ENCODE measurements at places on chromosomes 3 and 15.

DNA sequence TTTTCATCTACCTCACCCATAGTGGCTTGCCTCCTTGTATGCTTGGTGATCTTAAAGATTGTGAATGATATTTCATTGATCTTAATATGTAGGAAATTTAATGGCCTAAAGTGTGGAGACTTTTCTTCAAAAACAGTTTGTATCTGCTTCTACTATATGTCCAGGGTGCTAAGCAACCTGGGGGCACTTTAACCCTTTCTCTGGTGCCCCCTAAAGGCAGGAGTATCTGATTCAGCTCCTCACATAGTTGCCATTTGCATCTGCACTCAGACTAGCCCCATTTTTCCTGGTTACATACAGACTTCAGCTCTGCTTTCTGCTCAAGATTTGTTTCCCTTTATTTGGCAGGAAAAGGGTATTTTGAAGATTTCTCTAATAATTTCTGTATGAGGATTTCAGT is 5.2 kb upstream of the PFN2 start:
- DNase-seq = no peak

GRCh38 chr15:83762367-83762766 is 108.4 kb downstream of the ADAMTSL3 start:
- DNase-seq = no peak

DNA sequence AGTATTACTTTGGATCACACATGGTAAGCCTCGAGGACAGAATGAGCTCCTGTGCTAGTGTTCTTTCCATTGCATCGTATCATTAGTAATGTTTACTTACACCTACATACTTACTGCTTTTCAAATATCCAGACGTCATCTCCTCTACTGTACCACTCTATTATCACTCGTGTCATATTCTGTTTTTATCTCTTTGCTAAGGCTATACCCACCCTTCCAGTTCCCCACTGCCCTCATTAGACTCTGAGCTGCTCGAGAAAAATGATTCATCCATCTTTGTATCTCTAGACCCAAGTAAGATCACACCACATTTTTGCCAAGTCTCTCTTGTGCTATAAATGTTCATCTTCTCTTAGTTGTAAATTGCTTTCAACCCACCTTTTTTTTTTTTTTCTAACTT is 245.7 kb downstream of the TIGIT start:
- no peak for DNase-seq

DNA sequence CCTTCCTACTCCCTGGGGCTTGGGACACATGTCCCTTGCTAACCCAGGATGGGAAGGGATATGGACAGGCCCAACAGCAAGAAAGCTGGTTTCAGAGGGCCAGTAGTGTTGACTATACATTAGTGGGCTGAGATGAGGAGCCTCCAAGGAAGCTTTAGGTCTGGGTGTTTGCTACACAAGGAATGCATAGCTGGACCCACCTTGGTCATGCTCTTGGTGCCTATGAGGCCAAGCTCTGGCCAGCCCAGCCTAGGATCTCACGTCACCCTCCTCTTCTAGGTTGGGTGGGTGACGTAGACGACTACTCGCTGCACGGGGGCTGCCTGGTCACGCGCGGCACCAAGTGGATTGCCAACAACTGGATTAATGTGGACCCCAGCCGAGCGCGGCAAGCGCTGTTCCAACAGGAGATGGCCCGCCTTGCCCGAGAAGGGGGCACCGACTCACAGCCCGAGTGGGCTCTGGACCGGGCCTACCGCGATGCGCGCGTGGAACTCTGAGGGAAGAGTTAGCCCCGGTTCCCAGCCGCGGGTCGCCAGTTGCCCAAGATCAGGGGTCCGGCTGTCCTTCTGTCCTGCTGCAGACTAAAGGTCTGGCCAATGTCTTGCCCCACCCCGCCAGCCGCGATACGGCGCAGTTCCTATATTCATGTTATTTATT is 653 bp upstream of the WDR6 start:
- peak; percentile 77 for DNase-seq

DNA sequence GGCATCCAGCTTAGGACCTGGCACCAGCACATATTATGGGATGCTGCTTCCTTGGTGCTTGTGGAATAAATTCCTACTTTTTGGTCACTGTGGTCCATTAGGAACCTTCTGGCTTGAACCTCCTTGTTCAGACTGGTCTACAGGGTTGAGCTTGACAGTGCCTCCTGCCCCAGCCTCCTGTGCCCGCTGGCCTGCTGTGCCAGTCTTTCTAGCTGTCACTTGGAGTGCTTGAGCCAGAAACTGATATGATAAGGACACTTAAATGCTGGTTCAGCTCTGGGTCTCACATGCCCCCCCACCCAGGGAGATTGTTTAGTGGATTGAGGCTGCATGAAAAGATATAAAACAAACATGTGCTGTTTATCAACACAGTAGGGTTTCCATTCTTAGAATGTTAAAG is 147.8 kb downstream of the SLCO3A1 start:
- no peak for DNase-seq

DNA sequence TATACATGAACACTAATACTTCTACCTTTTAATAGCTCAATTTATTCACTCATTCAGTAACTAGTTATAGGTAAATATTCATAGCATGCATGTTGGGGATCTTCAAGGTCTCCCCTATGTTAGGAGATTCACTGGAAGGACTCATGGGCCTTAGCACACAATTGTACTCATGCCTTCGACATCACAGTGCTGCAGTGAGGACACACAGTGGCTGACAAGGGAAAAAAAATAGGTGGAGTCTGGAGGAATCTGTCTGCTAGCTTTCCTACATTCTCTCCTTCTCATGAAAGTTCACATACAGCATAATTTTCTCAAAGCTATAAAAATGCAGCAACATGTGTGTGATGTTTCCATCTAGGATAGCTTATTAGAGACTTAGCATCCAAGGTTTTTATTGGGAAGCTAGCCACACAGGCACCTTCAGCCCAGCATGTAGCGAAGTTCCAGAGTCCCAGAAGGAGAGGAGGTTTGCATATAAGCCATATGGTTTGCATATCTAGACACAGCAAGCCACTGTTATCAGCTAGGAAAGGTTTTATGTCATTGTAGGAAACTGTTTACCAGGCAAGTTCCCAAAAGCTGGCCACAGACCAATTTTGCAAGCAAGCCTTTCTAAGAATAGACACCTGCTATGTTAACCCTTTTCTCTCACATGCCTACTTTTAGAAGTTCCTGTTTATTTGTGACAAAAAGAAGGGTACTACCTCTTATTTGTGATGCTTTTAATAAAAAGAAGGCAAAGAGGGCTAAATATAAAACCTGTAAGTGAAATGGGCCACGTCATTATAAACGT is 46.4 kb downstream of the MORC1 start:
- no peak for DNase-seq

- no peak for DNase-seq
These were observed 99.8 kb downstream of the SEMA5B start for GRCh38 chr3:122927726-122928125.

DNA sequence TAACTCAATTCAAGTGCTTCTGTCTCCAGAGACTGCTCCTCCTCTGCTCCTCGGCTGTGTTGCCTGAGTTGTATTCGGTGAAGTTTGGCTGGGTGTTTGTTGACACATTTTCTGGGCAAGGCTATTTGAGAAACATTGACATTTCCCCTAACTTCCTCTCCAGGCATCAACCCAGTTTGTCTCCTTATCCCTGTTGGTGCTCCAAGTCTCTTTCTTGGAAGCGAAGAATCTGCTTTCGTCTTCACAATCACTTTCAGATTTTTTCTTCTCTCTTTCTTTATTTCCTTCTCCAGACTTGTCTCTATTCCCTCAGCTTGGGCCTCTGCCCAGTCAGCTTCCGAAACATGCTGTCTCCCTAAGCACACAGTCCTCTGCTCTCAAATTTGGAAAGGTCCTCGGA is 84.7 kb downstream of the ETV5 start:
- DNase-seq = no peak

DNA sequence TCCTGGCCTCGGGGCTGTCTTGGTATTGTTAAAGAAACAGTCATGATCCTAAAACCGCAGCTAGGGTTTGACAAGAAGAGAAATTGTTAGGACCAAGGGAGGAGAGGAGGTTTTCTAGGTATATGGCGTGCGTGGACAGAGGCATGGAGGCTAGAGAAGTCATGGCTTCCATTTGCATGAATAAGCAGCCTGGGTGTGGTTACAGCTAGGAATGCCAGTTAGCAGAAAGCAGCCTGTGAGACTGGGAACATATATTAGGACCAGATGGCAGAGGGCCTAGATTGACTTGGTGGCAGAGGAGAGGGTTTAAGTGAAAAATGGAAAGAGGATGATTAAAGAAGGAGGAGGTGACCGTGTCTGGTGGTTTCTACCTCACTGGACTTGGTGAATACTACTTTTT is 573.6 kb upstream of the ARRDC4 start:
- no peak for DNase-seq

GRCh38 chr3:45167011-45167911 is 21.1 kb upstream of the CDCP1 start:
- peak; percentile 32 for DNase-seq

- no peak for DNase-seq
These were observed 72.8 kb downstream of the SMAD3 start for GRCh38 chr15:67137951-67138848.

DNA sequence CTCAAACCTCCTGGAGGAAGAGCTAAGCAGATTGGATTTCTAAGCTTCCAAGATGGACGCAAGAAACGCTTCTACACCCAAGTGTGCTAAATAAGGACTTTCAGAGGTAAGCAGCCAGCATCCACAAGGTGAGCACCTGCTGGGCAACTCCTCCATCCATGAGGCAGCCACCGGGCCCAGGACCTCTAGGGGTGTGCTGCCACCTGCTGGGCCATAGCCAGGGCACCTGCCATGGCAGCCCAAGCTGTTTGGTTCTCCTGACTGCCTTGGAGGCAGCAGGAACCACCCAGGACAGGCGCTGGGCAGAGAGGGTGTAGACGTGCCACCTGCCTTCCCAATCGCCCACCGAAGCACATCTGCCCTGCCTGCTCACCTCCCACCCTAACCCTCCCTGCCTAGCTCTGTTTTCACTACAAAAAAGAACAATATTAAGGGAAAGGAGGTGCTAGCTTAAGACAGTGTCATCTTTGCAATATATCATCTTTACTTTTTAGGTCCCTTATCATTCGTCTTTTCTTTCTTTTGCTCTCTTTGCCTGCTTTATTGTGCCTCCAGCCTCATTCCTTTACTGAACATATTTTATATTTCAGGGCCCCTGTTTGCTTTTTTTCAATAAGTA is 12.9 kb downstream of the C15orf62 start:
- peak; percentile 50 for DNase-seq

DNA sequence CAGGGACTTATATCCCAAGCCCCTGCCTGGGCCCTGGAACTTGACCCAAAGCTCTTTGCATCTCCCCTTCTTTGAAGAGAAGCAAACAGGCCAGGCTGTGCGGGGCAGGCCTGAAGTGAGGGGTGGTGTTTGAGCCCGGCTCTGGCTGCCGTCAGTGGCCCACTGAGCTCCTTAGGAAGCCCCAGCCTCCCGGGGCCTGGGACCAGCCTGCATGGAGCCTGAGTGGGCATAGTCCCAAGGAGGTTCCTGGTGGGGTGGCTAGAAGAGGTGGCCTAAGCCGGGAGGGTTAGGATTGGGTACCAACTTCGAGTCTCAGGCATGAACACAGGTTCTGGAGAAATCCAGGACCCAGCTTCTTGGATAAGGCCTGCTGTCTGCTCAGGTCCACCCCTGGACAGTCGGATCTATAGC is 6.4 kb downstream of the TMIE start:
- DNase-seq = no peak

DNA sequence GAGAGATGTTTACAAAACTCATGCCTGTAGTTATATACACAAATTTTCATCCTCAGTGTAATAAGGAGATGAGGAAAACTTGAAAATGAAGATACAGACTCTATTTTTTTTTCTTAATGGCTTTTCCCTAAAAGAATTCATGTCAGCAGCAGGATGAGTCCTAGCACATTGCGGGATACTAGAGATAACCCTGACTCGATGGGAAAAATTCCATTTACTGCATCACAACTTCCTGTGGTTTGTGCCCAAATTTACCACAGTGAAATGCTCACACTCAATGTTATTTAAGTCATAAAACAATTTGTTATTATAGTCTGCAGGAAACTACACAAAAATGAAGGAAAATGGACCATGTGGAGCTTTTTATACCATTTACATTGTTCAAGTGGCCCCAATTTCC is 581.9 kb upstream of the ZNF717 start:
- no peak for DNase-seq

DNA sequence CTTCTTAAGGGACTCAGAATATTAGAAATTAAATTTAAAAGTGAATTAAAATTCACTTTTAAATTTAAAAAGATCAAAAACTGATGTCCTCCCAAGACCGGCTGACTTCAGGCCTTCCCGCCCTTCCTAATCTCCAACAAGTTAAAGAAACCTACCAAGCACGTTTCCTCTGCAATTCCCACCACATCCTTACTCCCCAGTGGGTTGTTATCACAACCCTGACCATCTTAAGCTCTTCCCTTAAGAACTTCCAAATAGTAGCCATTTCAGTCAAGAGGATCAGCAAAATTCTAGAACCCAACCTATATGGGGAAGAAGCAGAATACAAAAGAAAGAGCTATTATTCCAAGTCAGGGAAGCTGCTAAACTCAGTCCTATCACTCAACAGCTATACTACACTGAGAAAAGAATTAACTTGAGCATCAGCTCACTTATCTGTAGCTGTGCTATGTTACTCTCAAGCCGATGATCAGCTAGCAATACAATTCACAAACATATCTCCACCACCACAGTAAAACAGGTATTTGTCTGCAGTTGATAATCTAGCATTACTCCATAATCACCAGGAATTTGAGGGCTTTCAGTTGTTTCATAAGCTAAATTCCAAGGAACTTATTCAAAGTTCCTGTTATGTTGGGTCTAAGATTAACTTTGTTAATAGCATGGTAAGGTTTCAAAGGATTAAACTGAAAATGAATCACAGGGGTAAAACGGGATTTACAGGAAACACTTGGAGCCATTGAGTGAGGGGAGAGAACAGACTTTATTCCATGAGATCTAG is 14.3 kb downstream of the ABCC5 start:
- no peak for DNase-seq
